ENCODE measurements at places on chromosomes 4 and X.

DNA sequence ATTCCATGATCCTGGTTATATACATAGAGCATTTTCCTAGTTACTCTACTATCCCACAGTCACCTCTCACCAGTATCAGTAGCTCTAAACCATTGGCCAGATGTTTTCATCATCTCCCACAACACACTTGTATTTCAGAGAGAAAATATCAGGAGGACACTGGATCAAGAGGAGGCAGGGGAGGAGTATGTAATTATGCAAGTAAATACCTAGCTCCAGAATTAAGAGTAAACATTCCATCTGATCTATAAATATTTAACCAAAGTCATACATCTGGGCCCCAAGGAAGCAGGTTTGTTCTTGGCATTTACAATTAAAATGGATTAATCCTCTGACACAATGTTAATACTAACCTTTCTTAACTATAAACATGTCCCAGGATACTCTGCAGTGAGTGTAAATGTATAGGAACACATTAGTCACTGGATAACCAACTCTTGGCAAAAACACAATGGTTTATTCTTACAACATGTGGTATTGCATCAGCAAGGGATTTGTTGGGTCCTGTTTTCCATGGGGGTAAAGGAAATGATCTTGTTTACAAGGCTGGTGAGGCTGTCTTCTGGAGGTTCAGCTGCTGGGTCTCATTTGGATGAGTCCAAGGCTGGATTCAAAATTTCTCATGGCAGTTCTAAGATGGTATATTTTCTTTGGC is 170.1 kb downstream of the ATG4A start:
- DNase-seq: peak; percentile 27

DNA sequence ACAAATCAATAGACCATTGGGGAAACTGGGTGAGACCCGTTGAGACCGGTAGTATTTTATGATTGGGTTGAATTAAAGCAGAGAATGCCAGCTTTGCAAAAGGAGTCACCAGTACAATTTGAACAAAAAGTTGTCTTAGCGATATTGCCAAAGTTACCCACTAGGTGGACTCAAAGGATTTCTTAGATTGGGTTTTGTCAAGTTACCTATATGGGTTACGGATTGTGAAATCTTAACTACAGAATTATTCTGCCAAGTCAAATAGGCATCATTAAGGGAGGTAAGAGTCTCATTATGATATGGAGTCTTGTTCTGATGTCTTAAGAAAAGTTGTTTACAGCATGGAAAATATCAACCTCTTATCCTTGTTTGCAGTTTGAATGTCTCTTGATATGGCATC is 15.0 kb upstream of the CT47A1 start:
- peak; percentile 58 for DNase-seq

DNA sequence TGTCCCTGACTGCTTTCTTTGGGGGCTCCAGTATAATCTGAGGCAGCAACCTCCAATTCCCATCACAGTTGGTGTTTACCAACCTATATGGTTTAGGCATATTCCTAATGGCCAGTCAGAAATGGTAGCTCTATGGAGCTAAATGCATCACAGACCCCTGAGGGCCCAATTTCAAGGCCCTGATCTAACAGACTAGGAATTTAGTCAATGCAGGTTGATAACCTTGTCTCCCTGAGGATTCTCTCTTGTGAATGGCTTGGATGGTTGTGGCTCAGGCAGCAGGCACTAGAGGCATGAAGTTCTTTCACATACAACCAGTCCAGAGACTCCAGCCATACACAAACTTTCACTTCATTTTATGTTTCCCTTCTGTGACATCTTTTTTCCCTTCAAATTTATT is 59.4 kb downstream of the TMPRSS11F start:
- no peak for DNase-seq

- peak; percentile 27 for DNase-seq
Observed at GRCh38 chr4:6169239-6169638, 31.1 kb downstream of the JAKMIP1 start.

DNA sequence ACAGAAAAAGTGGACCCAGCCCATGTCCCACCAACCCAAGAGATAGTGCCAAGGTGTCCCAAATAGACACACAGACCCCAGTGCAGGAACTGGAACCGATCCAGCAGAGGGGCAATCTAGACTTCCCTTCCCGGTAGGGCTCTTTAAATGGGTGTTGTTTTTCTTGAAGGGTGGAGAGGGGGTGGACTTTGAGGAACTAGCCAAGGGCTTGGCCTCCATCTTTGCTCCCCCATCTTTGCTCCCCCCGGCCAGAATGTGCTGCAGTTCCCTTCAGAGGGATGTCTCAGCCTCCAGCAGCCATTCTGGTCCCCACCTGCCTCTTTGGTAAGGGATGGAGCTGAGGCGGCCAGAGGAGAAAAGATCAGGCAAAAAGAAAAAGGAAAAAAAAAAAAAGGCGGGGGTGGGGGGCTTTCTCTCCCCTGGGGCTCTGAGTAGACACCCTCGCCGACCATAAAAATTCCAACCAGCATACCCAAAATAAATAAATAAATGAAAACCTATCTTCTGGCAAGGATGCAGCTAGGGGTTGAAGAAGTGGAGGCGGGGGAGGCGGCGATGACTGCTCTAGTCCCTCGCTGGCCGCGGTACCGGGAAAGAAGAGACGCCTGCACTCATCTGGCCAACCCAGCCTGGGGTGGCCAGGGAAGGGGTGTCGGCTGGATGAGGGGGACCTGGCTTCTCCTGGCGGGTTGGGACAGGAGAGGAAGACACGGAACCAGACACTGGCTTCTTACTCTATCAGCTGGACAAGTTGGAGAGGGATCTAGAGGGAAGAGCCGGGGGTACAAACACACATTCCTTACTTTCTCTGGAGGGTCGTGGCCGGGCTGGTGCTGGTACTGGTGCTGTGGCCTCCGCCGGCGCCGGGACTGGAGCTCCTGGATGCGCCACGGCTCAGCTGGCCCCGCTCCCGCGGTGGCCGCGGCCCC is 38.5 kb upstream of the IQSEC2 start:
- peak; percentile 42 for DNase-seq

- DNase-seq: no peak
Observed at GRCh38 chr4:78829296-78829695, 53.1 kb downstream of the BMP2K start.

DNA sequence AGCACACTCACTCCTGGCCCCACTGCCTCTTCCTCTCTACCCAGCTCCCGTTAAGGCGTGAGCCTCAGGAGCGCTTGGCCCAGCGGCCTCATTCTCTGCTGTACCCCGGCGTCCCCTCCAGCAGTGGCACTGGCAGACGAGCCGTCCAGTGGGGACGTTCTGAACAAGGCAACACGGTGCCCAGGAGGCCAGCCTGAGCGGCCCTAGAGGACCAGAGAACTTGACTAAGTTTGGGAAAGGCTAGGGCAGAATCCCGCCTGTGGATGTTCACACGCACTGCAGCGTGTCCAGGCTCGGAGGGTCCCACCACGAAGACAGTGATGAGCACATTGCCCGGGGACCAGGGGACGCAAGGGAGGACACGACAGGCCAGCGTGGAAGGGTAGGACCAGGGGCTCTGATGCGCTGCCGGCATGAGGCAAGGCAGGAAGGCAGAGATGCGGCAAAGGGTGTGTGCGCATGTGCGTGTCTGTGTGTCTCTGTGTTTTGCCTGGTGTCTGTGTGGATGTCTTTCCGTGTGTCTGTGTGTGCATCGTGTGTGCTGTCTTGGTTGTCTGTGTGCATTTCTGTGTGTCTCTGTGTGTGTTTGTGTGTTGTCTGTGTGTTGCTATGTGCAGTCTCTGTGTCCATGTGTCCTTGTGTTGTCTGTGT is 89.4 kb downstream of the ABLIM2 start:
- no peak for DNase-seq

GRCh38 chr4:44150091-44150576 is 298.5 kb downstream of the KCTD8 start:
- DNase-seq: peak; percentile 34

DNA sequence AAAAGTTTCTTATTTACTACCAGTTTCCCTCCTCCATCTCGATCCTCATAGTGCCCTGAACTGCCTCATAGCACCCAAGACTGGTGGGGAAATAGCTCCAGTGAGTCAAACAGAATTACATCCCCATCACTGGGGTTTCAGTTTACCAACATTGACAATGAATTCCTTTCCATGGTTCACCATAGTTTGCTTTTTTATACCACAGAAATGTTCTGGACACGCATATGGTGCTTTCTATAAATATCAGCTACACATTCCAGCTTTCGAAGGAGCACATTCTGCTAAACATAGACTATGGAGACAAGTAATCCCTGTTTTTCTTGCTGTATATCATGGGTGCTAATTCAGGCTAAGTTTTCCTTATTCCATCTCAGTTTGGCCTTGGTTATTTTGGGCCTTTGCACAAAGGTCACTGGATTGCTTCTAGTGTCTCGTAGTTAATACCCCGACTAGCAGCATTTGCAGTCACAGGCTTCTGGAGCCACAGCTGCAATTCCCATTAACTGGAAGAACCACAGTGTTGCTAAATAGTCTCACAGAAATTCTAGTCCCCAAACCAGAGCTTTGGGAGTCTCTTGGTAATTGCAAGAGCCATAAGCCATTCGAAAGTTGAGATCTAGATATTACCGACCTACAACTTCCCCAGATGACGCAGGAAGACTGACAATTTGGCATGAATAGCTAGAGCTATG is 53.4 kb upstream of the TRPC3 start:
- DNase-seq: no peak

Data from DMS53 (cell line).